ENCODE measurements at places on chromosomes 12 and 14.

DNA sequence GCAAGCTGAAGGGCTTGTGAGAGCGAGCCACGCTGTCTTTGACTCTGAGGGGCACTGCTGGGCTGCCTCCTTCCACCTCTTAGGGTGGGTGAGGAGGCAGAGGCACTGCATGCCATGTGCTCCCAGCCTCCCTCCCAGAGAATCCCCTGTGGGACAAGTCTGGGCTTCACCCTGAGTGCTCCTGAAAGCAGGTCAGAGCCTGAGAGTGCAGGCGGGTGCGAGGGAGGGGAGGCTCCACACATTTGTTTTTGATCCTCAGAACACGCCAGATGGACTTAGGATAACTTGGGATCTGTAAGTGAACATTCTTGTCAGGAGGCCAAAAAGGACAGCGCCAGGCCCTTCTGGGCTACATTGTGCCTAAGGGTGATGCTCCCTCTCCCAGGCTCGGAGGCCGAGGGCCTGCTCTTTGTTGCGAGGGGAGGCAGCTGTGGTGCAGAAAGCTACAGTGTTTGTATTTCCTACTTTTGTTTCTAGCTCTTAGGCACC is 155.4 kb downstream of the TMX1 start:
- peak; percentile 69 for DNase-seq

- no peak for DNase-seq
These were observed 72.8 kb downstream of the SCARB1 start for GRCh38 chr12:124790650-124791400.

GRCh38 chr14:56797003-56797568 is 13.2 kb downstream of the OTX2 start:
- no peak for DNase-seq

GRCh38 chr12:92259696-92260251 is 114.1 kb upstream of the BTG1 start:
- no peak for DNase-seq

GRCh38 chr12:59093073-59093772 is 172.9 kb upstream of the LRIG3 start:
- DNase-seq, result no peak

DNA sequence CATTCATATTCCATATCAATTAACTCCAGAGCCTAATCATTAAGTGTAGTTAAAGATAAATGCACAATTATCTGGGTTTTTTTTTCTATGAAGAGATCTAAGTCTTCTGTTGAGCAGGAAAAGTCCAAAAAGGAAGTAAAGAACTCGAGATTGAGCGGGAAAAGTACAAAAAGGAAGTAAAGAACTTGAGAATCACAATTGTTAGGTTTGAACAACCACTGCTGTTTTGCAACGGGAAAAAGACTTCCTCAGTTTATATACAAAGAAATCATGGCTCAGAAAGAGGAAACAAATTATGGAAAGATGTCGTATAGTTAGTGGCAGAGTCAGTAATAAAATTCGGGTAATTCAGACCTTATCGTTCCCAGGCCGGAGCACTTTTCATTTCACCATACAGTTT is 63.3 kb downstream of the PPP1R12A start:
- no peak for DNase-seq

DNA sequence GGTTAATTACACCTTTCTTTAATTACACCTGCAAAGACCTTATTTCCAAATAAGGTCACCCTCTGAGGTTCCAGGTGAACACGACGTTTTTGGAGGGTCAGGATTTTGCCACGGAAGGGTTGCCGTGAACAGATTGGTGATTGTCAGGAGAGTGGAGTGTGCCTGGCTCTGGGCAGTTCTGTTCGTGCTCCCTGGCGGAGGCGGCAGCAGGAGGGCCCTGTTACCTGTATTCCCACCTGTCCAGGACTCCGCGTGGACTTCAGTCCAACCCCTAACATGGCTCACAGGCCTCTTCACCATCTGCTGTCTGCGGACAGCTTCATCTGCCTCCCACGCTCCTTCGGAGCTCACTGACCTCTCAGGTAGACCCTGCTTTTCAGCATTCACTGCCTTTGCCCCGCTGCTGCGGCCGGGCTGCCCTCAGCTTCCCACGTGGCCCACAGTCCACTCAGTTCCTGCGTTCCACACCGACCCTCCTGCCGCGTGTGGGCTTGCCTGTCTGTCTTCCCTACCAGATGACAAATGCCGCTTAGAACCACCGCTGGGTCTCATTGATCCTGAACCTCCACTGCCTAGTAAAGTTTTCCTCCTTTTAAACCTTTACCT is 187.5 kb upstream of the DIO3 start:
- peak; percentile 3 for DNase-seq

DNA sequence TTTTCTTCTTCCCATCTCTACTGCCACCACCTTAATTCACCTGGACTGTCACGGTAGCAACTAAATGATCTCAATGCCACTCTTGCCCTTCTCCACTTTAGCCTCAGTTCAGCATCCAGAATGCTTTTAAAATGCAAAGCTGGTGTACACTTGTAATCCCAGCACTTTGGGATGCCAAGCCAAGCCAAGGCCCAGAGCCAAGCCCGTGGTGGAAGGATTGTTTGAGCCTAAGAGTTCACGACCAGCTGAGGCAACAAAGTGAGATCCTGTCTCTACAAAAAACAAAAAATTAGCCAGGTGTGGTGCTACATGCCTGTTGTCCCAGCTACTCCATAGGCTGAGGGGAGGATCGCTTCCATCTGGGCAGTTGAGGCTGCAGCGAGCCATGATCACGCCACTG is 5.9 kb downstream of the CIPC start:
- no peak for DNase-seq

GRCh38 chr12:63963868-63964267 is 119.4 kb downstream of the SRGAP1 start:
- no peak for DNase-seq

- DNase-seq, result no peak
These were observed 16.7 kb downstream of the EGLN3 start for GRCh38 chr14:33934043-33934750.

DNA sequence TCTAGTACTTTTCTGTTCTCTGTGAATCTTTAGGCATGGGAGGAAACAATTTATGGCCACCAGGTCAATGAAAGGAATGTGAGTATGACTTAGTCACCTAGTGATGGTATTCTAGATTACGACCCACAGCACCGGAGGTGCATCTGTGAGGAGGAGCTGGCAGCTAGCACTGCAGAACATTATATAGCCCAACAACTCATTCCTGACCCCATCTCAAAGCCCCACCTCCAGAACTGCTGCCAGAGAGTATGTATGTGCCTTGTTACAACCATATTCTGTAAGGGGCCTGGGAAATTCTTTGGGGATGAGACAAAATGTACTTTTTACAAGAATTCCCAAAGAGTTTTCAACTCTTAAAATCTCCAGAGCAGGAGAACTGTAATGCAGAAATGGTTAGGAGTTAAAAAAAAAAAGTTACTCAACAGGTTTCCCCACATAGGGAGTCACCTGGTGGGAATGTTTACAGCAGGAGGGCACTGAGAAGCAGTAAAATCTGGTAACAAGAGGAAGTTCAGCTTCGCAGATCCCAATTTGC is 34.9 kb upstream of the CERS5 start:
- peak; percentile 29 for DNase-seq

DNA sequence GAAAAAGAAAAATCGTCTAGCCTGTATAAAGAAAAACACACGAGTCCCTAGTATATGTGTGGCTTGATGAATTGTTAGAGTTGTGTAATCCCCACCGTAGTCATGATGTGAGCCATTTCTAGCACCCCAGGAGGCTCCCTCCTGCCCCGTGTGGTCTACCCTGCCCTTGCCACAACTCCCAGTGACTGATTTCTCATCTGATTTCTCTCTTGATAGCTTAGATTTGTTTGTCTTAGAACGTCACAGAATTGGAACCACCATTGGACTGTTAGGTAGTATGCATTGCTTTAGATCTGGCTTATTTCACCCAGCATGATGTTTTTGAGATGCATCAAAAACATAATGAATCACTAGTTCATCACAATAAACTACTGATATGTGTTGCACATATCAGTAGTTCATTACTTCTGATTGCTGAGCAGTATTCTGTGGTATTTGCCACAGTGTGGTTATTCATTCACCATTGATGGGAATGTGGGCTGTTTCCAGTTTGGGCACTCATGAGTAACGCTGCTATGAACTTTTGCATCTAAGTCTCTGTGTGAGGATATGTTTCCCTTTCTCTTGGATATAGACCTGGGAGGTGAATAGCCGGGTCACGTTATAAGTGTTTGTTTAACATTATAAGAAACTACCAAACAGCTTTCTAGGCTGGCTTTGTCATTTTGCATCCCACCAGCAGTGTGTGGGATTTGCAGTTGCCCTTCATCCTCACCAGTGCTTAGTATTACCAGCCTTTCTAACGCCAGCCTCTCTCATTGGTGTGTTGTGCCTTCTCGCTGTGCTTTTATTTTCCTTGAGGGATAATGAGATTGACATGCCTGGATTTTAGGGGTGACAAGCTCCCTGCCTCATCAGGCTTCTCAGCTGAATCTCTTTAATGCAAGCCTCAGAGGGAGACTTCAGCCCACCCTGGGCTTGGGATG is 31.9 kb upstream of the NCOR2 start:
- DNase-seq, result peak; percentile 64

GRCh38 chr14:61992139-61992538 is 229.9 kb downstream of the SNAPC1 start:
- DNase-seq, result no peak

GRCh38 chr14:49483268-49483667 is 102.9 kb downstream of the RPS29 start:
- no peak for DNase-seq

DNA sequence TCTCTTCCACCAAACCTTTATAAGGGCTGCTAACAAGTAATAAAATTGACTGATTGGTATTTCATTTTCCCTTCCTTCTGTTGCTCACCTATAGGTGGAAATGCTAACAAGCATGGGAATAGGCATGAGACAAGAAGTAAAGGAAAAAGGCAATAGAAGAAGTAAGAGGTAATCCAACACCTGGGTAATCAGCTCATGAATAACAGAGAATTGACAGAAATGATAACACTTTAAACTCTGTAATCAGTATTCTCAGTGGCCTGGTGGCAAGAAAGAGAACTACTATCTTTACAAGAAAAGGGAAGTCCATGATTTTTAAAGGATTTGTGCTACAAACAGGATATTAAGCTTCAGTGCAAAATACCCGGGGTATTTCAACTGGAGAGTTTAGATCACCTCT is 737.8 kb downstream of the RERGL start:
- no peak for DNase-seq

GRCh38 chr12:81094718-81095360 is 17.0 kb downstream of the ACSS3 start:
- no peak for DNase-seq

DNA sequence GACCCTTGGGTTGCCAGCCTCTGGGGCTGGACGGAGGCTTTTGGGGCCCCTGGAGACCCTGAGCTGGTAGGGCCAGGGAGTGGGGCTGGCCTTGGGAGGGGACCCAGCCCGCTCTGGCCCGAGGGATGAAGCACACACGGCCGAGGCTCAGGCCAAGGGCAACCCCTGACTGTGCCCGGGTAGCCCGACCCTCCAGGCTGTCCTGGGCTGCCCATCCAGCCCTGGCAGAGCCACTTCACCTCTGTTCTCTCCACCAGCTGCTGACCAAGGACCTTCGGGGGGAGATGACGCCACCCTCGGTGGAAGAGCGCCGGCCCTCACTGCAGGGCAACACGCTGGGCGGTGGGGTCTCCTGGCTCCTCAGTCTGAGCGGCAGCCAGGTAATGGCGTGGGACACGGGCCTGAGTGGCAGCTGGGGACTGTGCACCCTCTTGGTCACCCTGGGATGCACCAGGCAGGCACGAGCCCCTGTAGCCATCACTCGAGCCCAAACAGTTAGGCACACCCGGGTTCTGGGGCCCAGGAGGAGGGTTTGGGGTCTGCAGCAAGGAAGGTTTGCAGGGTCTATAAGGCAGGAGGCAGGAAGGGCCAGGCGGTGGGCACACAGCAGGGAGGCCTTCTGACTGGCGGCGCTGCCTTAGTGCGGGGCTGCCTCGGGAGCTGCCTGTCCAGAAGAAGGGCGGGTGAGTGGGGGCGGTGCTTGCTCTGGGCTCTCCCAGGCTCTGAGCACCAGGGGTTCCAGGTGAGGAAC is 19.7 kb downstream of the ASPG start:
- DNase-seq, result no peak

DNA sequence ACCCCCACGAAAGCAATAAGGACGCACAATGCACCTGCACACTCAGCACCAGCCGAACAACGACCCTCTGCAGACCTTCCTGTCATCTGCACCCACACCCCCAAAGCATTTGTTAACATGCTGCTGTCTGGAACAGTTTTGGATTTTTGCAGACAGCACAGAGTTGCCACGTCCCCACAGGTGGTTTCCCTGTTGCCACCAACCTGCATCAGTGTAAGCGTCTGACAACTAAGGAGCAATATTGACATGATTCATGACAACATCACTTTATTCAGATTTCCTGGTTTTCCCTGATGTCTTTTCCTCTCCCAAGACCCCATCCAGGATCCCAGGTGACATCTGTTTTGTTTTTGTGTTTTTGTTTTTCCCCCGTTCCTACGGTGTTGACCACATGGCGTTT is 150.7 kb upstream of the C14orf180 start:
- DNase-seq, result no peak

DNA sequence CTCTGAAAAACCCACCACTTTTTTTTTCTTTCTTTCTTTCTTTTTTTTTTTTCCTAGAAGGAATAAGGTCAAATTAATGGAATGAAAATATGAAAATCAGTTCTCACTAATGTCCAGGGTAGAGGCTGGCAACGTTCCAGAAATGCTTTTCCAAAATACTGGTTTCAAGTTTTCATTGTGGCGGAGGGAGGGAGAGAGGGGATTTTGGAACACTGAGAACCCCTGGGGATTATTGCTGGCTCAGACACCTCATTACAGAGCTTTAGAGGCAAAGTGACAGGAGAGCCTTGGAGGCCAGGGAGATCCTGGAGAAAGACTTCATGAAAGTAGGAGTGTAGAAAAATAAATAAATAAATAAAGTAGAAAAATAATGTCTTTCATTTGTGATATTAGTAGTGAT is 45.4 kb downstream of the ALX1 start:
- DNase-seq, result no peak

DNA sequence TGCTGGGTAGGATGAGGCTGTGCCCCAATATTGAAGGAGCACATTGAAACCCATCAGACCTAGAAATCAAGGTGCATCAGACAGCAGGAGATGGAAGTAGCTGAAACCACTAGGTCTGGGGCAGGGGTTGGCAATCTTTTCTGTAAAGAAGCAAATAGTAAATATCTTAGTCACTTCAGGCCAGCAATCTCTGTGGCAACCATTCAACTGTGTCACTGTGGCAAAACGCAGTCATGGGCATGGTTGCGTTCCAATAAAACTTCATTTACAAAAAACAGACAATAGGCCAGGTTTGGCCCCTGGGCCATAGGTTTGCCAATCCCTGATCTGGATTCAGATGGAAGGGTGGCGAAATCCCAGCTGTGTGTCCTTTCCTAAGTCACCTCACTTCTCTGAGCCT is 397.3 kb downstream of the MED13L start:
- DNase-seq, result no peak

GRCh38 chr12:56299308-56299852 is 750 bp downstream of the CS start:
- no peak for DNase-seq

Data from AG20443 (cell line).